CD8-positive, alpha-beta memory T cell (primary cell): ENCODE measurements at places on chromosomes 16 and 17.

- DNase-seq: no peak
Observed at GRCh38 chr17:45790296-45790922, 6.3 kb downstream of the CRHR1 start.

GRCh38 chr17:68431661-68432071, 25.6 kb downstream of the WIPI1 start:
- peak; percentile 65 for DNase-seq

- DNase-seq: no peak
Observed at GRCh38 chr17:17151541-17151940, 54.6 kb downstream of the PLD6 start.

DNA sequence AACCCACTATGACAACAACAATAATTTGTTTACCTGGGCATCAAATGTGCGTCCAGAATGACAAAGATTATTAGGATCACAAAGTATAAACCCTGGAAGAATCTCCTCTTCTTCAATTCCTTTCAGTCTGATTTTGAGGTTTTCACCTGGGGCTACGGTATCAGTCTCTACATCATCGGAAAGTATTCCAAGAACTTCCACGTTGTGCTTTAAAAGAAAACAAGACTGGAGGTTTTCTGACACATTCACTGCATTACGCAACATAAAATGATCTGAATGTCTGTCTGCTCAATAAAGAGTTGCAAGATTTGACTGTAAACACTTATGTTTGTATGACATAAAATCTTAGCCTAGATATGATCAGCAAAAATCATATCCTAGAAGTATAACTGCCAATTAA, 26.0 kb upstream of the RSL1D1 start:
- DNase-seq: no peak

DNA sequence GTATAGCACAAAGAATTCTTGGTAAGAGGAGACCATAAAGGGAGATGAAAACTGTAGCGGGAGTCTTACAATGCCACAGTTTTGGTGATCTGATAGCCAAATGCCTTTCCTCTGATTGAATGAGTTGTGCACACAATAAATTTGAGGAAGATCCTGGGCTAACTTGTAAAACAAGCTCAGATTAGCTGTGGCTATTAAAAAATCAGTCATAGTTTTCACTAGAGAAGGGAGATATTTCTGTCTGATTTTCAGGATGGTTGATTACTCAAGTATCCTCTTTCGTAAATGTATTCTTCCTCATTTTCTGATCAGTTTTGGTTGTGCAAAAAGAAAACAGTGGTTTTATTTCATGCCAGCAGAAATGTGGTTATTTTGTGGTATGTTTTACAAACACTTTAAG, 9.1 kb upstream of the METTL9 start:
- no peak for DNase-seq

GRCh38 chr16:57007050-57007449, 17.7 kb downstream of the NLRC5 start:
- DNase-seq: no peak

GRCh38 chr17:61805399-61805798, 57.9 kb downstream of the BRIP1 start:
- no peak for DNase-seq

- DNase-seq: no peak
Observed at GRCh38 chr16:3694051-3694450, 23.3 kb downstream of the TRAP1 start.

- no peak for DNase-seq
Observed at GRCh38 chr17:10421211-10421610, 539 bp downstream of the MYH8 start.

GRCh38 chr17:19414396-19415280, 3.6 kb downstream of the RNF112 start:
- DNase-seq: no peak

GRCh38 chr16:78485188-78485916, 385.9 kb downstream of the WWOX start:
- DNase-seq: no peak

- DNase-seq: no peak
Observed at GRCh38 chr17:32943647-32944191, 15.8 kb downstream of the TMEM98 start.

- no peak for DNase-seq
Observed at GRCh38 chr16:84670063-84670462, 21.8 kb downstream of the KLHL36 start.

- no peak for DNase-seq
Observed at GRCh38 chr16:55912022-55912421, 36.8 kb upstream of the CES5A start.

GRCh38 chr16:21157632-21158031, 842 bp upstream of the LDAF1 start:
- DNase-seq: no peak

DNA sequence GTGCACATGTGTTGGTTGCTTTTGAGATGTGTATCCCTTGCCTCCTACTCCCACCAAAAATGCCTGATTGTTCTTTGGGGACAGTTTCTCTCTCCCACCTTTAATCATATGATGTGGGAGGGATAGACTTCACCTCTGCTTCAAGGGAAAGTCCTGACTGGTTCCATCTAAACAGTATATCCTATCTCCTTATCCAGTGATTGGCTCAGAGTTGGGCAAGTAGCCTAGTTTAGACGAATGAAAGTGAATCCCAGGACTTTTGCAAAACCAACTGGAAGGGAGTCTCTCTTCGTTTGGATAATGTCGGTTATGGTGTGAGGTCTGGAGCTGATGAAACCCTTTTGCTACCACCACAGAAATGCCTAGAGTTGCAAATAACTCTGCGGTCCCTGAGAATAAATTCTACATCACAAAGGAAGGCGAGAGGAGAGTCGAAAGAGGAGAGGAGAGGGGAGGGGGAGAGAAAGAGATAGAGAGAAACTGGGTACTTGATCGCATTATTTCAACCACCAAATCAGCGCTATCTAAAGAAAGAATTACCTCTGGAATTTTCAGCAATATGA, 77.1 kb upstream of the SALL1 start:
- no peak for DNase-seq

DNA sequence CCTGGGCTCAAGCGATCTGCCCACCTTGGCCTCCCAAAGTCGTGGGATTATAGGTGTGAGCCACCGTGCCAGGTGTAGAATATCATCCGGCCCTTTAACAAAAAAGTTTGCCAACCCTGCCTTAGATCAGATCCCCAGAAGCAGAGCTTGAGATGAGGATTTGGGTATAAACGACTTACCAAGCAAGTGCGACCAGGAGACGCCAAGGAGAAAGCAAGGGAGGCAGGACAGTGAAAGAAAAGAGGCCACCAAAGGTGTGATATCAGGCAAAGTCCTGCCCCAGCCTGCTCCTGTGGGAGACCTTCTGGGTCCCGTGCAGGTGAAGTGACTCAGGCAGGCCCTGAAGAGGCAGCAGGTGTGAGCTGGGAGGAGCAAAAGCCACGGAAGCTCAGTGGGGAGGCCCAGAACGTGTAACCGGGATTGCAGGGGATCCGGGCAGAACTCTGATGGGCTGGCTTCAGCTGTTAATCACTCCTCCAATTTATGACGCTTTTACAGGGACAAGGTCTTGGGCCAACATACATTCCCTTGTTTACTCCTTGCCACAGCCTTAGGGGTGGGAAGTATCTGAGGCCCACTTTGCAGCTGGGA, 14.1 kb upstream of the CALB2 start:
- DNase-seq: no peak

GRCh38 chr16:88317613-88317965, 65.2 kb upstream of the ZNF469 start:
- no peak for DNase-seq

- no peak for DNase-seq
Observed at GRCh38 chr17:70555723-70556122, 386.4 kb downstream of the KCNJ2 start.

DNA sequence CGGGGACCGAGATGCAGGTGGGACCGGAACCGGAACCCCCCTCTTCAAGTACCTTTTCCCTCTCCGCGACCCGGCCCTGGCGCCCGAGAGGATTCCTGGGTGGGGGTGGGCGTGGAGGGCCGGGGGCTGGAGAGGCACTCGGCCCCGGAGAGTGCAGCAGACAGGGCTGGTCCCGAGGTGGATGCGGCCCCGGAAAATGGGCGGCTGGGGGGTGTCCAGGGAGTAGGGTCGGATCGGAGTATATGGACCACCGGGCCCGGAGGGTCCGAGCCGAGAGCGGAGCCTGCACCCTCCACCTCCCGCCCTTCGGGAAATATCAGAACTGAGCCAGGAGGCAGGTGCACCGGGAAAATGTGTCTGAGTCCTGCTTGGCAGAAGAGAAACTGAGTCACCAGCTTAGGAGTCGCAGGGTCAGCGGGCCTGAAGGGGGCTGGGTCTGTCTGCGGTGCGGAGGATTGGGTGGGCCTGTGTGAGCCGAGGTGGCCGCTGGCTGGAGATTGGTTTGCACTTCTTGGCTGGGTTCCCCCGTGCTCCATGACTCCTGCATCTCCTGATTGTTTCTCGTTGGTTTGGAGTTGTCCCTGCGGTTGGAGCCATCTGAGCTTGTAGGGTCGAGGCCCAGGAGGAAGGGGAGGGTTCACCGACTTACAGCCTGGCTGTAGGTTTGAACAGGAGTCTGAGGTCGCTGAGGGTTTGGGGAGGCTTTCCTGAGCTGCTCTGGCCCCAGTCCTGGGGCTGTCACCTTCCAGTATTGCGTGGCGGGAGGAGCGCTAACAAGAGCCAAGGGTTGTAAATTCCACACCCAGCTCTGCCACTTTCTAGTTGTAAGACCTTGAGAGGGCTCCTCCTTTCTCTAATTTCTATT, 518 bp downstream of the SH2B1 start:
- DNase-seq: peak; percentile 31

- DNase-seq: no peak
Observed at GRCh38 chr17:64707050-64707591, 45.0 kb upstream of the SMURF2 start.

DNA sequence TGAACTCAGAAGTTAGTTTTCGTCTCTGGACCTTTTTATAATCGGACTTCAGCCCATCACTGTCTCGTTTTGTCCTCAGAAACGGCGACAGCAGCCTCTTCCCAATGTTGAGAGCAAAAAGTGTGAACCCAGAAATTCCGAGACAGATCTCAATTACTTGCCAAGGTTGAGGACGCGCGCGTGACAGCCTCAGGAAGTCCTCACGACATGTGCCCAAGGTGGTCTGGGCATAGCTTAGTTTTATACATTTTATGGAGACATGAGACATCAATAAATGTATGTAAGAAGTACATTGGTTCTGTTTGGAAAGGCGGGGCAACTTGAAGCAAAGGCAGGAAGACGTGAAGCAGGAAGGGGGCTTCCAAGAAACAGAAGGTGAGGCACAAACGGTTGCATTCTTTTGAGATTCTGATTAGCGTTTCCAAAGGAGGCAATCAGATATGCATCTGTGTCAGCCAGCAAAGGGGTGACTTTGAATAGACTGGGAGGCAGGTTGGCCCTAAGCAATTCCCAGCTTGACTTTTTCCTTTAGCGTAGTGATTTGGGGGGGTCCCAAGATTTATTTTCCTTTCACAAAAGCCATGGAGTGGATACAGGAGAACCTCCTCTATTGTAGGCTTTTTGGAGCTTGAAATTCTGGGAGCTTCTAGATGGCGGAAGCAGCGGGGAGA, 583 bp upstream of the ZNF747 start:
- no peak for DNase-seq

GRCh38 chr16:4067262-4068001, 48.8 kb downstream of the ADCY9 start:
- no peak for DNase-seq

GRCh38 chr16:17133851-17134250, 336.9 kb downstream of the XYLT1 start:
- no peak for DNase-seq

- DNase-seq: no peak
Observed at GRCh38 chr17:55067697-55068439, 99.3 kb downstream of the STXBP4 start.

GRCh38 chr16:1428511-1428910, 2.4 kb upstream of the PERCC1 start:
- DNase-seq: no peak

DNA sequence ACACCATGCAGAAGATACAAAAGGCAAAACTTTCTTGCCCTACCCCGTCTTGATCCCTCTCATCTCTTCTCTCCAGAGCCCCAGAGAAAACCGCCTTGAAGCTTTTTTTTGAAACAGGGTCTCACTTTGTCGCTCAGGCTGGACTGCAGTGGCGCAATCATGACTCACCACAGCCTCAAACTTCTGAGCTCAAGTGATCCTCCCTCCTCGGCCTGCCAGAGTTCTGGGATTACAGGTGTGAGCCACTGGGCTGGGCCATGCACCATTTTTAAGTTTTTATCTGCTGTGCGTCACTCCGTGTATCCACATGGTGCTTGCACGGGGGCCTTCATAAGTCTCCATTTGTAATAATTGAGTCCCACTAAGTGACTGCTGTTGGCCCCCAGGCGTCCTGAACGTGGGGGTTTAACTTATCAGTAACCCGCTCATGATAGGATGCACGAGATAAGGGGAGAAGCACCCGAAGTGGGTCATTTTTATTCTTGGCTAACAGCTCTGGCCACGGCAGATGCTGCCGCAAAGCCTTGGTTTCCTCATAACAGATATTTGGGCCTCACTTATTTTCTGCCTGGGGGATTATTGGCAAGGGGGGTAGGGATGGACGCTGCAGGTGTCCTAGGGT, 8.6 kb downstream of the DNAH17 start:
- no peak for DNase-seq

- no peak for DNase-seq
Observed at GRCh38 chr16:12426122-12426521, 377.6 kb downstream of the CPPED1 start.

DNA sequence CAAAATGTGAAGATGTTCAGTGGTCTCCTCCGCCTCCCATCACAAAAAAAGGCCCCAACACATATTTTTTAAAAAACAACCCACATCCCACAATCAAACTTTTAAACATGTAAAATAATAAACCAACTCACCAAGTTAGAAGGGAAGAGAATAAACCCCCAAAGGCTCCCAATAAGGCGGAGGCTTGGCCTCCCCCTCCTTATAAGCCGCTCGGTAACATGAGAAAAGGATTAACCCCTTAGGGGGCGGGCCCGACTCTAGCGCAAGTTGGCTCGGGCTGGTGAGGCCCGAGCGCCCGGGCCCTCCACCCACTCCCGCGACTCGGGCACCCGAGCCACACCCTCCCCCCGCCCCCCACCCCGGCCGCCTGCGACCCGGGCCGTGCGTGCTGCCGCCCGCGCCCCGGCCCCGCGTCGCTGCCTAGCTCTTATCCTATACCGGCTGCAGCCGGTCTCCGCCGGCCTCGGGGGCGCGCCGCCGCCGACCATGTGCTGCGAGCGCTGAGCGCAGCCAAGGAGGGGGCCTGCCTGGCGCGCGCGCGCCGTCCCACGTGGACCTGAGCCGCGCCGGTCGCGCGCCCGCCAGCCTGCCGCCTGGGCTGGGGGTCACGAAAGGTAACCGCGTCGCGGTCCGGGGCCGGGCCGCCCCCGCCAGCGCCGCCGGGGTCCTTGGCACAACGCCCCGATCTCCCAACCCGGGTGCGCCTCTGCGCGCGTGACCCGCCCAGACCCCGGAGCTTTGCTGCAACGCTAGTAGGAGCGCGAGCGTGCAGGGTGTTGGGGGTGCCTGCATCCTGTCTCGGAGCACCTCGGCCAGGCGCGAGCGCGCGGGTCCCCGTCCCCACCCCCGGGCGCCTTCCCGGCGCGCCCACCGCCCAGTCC, at the start of the genes ARSG and SLC16A6:
Gene ARSG, plus strand, starts transcription at position 541 of the 881 bp plus-strand sequence. CDS start 15,999 bp downstream, outside the sequence.
Gene SLC16A6, minus strand, starts transcription at position 173 of the 881 bp plus-strand sequence. CDS start 12,807 bp downstream, outside the sequence.
- DNase-seq: peak; percentile 82

GRCh38 chr16:1791256-1791942, 2.1 kb downstream of the IGFALS start:
- DNase-seq: no peak
